ENCODE measurements at places on chromosomes 16 and 17.
A peak's percentile ranks its signal among the peaks of the same experiment; 100 is the strongest.

DNA sequence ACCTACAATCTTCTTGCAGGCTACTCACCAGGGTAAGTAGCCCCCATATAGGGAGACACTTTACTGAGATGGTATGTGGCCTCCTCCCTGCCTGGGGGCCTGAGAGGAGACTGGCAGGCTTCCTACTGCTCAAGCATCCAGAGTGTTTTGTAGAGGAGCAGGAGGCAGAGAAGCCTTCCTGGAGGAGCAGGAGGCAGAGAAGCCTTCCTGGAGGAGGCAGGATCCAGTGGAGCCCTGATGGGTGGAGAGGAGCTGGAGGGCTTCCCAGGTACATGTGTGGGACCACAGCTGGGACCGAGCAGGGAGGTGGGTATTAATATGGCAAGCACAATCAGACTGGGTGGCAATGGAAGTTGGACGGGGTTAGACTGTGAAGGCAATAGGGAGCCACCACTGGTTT is 2.1 kb upstream of the ADGRG5 start:
- peaks cover 65% of the 10 kb centered on the region for H3K4me1 ChIP-seq
- H3K27ac ChIP-seq: no peak overlapping the region
- no peaks in the 10 kb centered on the region for H3K27me3 ChIP-seq
- DNase-seq: no peak
- no peak overlapping the region for H3K4me3 ChIP-seq

GRCh38 chr16:54341892-54342776 is 55.5 kb upstream of the IRX3 start:
- no peak overlapping the region for H3K27ac ChIP-seq
- no peaks in the 10 kb centered on the region for H3K4me1 ChIP-seq
- no peak for DNase-seq
- no peak overlapping the region for H3K4me3 ChIP-seq

GRCh38 chr16:81738783-81739496 is 40.2 kb upstream of the PLCG2 start:
- H3K27ac ChIP-seq: peak overlapping the region; percentile 93
- peak overlapping the region; percentile 84 for H3K4me3 ChIP-seq
- peaks cover 32% of the 10 kb centered on the region for H3K4me1 ChIP-seq
- DNase-seq: peak; percentile 92

- peaks cover 6% of the 10 kb centered on the region for H3K36me3 ChIP-seq
- peak overlapping the region; percentile 74 for H3K4me3 ChIP-seq
- peaks cover 92% of the 10 kb centered on the region for H3K4me1 ChIP-seq
Measured at GRCh38 chr16:89374393-89374960, 115.9 kb downstream of the ANKRD11 start.

DNA sequence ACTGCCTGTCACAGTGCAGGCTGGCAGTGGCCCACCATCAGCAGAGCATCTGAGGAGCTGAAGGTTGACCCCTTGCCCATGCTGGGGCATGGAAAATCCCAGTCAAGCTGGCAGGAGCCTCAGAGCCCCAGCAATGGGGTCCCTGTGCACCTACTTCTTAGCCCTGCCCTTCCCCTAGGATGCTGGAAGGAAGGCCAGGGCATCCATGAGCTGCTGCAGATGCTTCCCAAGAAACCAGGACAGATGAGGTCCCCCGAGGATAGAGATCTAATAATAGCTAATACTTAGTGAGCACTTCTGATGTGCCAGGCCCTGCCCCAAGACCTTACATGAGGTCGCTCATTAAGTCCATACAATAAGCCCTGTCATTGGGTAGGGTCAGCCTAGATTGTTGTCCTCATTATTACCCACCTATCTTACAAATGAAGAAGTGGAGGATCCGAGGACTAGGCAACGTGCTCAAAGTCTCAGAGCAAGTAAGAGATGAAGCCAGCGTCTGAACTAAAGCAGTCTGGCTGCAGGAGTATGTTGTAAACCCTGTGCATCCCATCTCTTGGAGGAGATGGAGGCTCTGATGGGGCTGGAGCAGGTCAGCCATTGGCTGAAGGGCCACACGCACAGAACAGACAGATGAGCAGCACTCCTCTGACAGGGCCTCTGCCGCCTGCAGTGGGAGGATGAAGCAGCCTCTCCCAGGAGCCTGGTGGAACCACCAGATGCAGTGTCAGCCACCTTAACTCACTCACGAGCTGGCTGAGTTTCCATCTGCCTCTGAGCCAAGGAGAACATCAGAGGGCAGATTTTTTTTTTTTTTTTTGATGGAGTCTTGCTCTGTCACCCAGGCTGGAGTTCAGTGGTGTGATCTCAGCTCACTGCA is 175.4 kb downstream of the WSCD1 start:
- peaks cover 13% of the 10 kb centered on the region for H3K27me3 ChIP-seq
- no peak for DNase-seq
- no peaks in the 10 kb centered on the region for H3K36me3 ChIP-seq
- no peak overlapping the region for H3K4me3 ChIP-seq
- no peak overlapping the region for H3K27ac ChIP-seq
- no peaks in the 10 kb centered on the region for H3K4me1 ChIP-seq

GRCh38 chr17:75610103-75610984 is 22.7 kb downstream of the MYO15B start:
- H3K4me3 ChIP-seq: no peak overlapping the region
- no peaks in the 10 kb centered on the region for H3K27me3 ChIP-seq
- no peak overlapping the region for H3K27ac ChIP-seq
- DNase-seq: no peak

DNA sequence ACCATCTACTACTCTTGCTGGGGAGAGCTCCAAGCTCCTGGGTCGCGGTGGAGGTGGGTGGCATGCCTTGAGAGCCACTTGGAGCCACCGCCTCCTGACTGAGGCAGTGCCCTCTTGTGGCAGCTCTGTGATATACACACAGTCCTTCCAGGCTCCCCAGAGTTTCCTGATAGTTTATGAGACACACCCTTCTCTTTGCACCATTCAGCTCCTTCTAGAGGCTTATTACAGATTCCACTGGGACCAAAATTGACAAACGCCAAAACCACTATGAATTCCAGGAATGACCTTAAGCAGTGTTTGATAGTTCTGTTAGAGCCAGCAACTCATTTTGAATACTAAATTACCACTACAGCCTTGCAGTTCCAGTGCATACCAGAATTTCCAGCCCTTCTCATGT is 170.1 kb upstream of the CDH13 start:
- no peak overlapping the region for H3K27ac ChIP-seq
- peaks cover 14% of the 10 kb centered on the region for H3K27me3 ChIP-seq
- H3K4me3 ChIP-seq: no peak overlapping the region
- no peak for DNase-seq

DNA sequence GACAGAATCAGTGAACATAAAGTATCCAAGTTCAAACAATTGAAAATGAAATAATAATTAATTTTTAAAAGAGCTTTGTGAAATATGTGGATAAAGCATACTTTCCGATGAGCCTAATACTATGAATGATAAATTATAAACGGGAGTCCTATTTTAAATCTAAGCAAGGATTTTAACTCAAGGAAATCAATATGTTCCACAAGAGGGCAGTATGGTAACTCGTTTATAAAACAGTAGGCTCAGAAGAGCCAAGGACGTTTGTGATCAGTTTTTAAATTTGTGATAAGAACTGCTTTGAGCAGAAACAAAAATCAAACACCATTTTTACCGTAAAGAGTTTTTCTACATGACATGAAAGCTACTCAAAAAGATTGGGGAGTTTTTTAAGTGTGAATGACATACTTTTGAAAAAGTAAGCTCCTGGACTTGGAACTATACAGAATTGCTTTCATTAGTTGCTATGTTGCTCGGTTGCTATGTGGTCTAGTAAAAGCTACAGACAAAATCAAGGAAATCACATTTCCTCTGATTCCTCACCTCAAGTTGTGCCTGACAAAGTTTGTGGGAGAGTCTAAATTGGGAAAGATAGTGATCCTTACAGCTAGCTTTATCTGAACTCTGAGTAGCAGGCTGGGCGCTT is 11.8 kb upstream of the TEKT1 start:
- no peaks in the 10 kb centered on the region for H3K36me3 ChIP-seq
- no peaks in the 10 kb centered on the region for H3K4me1 ChIP-seq
- peaks cover 57% of the 10 kb centered on the region for H3K27me3 ChIP-seq
- no peak overlapping the region for H3K27ac ChIP-seq
- peak; percentile 31 for DNase-seq

GRCh38 chr16:10571354-10571753 is 9.0 kb downstream of the EMP2 start:
- peak overlapping the region; percentile 26 for H3K27ac ChIP-seq
- no peak for DNase-seq
- no peak overlapping the region for H3K4me3 ChIP-seq
- no peaks in the 10 kb centered on the region for H3K36me3 ChIP-seq
- H3K4me1 ChIP-seq: no peaks in the 10 kb centered on the region

DNA sequence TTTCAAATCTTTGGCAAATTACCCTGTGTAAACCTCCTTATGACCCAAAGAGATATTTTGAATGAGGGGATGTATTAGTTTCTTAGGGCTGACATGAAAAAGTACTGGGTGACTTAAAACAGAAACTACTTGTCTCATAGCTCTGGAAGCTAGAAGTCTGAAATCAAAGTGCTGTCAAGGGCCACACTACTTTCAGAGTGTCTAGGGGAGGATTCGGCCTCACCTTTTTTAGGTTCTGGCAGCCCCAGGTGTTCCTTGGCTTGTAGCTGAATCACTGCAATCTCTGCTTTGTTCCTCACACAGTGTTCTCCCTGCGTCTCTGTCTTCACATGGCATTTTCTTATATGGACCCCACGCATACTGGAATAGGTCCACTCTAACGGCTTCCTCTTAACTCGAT is 322.2 kb downstream of the CDH13 start:
- no peak overlapping the region for H3K4me3 ChIP-seq
- H3K27me3 ChIP-seq: no peaks in the 10 kb centered on the region
- H3K27ac ChIP-seq: no peak overlapping the region
- no peaks in the 10 kb centered on the region for H3K36me3 ChIP-seq

DNA sequence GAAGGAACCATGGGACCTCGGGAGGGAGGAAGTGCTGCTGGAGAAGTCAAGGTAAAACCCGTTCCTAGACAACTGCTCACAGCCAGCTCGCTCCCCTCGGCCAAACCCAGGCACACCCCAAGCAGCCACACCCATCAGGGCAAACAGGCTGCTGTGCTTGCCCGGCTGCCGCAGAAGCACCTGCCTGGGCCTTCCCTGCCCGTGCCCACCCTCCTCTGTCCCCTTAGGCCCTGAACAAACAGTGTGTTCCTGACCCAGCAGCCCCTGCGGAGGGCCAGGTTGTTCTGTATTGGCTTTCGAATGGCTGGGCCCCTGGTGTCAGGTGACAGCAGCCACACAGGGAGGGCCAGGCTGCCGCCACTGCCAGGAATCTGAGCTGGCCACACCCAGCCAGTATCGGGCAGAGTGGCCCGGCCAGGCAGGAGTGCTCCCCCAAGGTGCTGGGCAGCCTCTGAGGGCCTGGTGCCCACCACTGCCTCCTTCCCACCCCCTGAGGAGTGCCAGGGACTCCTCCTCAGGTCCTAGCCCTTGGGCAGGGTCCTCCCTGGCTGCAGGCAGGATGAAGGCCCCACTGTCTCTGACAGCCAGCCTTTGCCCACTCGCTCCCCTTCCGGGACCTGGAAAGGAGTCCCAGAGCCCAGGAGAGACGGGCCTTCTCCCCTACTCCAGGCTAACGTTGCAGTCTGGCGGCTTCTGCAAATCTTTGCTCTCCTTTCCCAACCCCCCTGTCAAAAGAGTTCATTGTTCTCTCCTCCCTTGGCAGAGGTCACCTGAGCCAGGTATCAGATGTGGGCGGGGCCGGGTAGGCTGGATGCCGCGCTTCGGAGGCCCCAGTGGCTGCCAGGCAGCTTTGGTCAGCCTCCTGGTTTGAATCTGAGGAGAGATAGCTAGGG is 24.0 kb downstream of the LLGL2 start:
- H3K4me3 ChIP-seq: no peak overlapping the region
- H3K36me3 ChIP-seq: no peaks in the 10 kb centered on the region
- no peaks in the 10 kb centered on the region for H3K27me3 ChIP-seq
- H3K27ac ChIP-seq: no peak overlapping the region
- H3K4me1 ChIP-seq: no peaks in the 10 kb centered on the region
- no peak for DNase-seq

GRCh38 chr17:8021565-8022359 is 17.1 kb upstream of the ALOX15B start:
- peaks cover 4% of the 10 kb centered on the region for H3K4me1 ChIP-seq
- no peak overlapping the region for H3K4me3 ChIP-seq
- DNase-seq: no peak

GRCh38 chr16:75931043-75931442 is 204.8 kb upstream of the CPHXL start:
- DNase-seq: no peak
- no peak overlapping the region for H3K4me3 ChIP-seq
- no peak overlapping the region for H3K27ac ChIP-seq
- H3K36me3 ChIP-seq: no peaks in the 10 kb centered on the region
- H3K27me3 ChIP-seq: no peaks in the 10 kb centered on the region

DNA sequence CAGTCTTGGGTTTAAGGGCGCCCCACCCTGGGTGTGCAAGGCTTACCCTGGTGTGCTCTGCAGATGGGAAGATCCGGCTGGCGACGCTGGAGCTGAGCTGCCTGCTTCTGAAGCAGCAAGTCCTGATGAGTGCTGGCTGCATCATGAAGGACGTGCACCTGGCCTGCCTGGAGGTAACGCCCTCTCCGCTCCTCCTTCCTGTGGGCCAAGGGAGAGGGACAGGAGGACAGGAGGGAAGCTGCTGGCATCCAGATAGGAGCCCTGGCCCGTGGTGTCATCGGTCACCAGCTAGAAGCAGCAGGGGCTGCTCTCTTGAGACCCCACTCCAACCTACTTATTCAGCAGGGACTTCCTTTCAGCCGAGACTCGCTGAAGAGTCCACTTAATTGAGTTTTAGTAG is 97.8 kb downstream of the CLEC16A start:
- no peaks in the 10 kb centered on the region for H3K27me3 ChIP-seq
- H3K36me3 ChIP-seq: peaks cover 16% of the 10 kb centered on the region
- DNase-seq: no peak
- no peak overlapping the region for H3K4me3 ChIP-seq

DNA sequence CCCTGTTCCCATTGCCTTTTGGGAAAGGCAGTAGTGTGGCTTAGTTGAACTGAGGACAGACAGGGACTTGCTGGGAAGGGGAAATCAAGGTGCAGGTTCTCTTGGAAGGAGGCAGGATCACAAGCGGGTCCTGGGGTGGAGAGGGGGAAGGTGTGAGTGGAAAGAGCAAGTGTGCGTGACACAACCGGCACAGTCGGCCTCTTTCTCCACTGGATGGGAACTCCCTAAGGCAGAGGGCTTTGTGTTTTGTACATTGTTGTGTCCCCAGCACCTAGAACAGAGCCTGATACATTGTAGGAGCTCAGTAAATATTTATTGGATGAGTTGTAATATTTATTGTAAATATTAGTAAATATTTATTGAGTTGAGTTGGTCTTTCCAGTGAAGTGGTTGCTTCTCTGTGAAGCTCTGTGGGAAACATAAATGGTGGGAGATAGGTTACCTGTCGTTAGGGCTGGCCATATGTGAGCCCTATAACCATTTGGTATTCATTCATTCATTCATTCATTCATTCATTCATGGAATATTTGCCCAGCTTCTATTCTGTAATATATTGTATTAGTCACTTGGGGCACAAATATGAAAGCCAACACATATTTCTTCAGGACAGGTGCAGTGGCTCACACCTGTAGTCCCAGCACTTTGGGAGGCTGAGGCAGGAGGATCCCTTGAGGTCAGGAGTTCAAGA is 34.0 kb downstream of the SMARCE1 start:
- DNase-seq: no peak
- H3K4me3 ChIP-seq: peak overlapping the region; percentile 36
- H3K36me3 ChIP-seq: no peaks in the 10 kb centered on the region
- H3K27ac ChIP-seq: peak overlapping the region; percentile 92
- peaks cover 57% of the 10 kb centered on the region for H3K4me1 ChIP-seq
- H3K27me3 ChIP-seq: no peaks in the 10 kb centered on the region

- peaks cover 42% of the 10 kb centered on the region for H3K4me1 ChIP-seq
- H3K27me3 ChIP-seq: no peaks in the 10 kb centered on the region
- peak overlapping the region; percentile 95 for H3K27ac ChIP-seq
- DNase-seq: peak; percentile 40
- peak overlapping the region; percentile 57 for H3K4me3 ChIP-seq
Measured at GRCh38 chr17:64216338-64217248, 46.5 kb downstream of the TEX2 start.

- no peak overlapping the region for H3K27ac ChIP-seq
- peaks cover 14% of the 10 kb centered on the region for H3K36me3 ChIP-seq
Measured at GRCh38 chr16:70715055-70715858, 29.4 kb upstream of the MTSS2 start.

Measured in naive B cell (primary cell).